8988T (cell line): ENCODE measurements at places on chromosomes 7 and 10.

GRCh38 chr7:81007051-81007450 is 88.2 kb upstream of the SEMA3C start:
- no peak for DNase-seq

DNA sequence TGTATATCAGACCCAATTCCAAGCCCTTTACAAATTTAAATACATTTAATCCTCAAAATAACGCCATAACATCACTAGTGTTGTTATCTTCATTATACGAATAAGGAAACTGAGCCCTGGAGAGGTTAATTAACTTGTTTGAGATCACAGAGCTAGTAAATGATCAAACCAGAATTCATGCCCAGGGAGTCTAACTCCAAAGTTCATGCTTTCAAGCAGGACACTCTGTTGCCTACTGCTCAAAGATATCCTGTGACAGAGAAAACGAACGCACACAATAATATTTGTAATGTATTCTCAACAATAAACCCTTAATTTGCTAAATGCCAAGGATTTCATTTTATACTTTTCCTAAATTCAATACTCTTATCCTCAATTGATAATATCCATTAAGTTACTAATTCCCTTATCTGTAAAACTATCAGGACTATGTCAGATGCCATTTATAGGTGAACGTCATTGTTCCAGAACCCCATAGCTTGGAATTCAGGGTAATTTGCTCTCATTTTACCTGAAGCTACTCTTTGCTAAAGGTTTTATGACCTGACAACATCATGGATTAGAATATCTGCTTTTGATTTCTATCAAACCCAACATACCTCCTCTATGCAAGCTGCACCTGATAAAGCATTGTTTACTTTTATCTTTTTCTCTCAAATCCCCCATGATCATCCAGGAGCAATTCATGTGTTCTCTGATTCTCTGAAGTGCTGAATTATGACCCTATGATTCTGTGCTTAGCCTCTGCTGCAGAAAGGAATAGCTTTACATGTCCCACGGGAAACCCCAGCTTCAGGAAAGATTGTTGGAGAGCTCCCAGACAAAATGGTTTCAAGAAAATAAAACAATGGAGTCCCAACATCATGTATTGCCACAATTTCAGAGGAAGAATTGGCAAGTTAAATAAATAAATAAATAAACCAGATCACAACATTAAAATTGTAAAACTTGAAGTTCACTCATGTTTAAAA is 150.2 kb upstream of the CDK1 start:
- no peak for DNase-seq

GRCh38 chr7:123115331-123115730 is 84.4 kb downstream of the SLC13A1 start:
- DNase-seq: no peak

- no peak for DNase-seq
Observed at GRCh38 chr7:6139189-6139996, 108.2 kb downstream of the ANKRD61 start.

- no peak for DNase-seq
Observed at GRCh38 chr7:41967156-41967555, 264.3 kb upstream of the INHBA start.

DNA sequence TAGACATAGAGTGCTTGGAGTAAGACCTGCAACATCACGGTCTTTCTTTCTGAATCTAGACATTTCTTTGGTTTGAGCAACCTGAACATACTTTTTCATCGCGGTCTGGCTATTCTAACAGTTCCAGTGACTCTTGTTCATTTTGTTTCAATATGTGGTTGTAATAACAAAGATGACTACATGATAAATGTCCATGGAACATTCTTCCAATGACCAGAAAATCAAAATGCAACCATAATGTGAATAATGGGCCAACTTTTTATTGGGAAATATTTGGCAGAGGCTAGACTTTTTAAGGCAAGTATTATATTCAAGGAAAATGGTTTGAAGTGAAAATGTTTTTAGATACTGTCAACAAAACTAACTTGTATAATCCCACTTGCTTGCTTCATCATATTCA is 282.5 kb downstream of the INHBA start:
- no peak for DNase-seq

- no peak for DNase-seq
Observed at GRCh38 chr7:134468475-134468874, 9.6 kb upstream of the AKR1B1 start.

DNA sequence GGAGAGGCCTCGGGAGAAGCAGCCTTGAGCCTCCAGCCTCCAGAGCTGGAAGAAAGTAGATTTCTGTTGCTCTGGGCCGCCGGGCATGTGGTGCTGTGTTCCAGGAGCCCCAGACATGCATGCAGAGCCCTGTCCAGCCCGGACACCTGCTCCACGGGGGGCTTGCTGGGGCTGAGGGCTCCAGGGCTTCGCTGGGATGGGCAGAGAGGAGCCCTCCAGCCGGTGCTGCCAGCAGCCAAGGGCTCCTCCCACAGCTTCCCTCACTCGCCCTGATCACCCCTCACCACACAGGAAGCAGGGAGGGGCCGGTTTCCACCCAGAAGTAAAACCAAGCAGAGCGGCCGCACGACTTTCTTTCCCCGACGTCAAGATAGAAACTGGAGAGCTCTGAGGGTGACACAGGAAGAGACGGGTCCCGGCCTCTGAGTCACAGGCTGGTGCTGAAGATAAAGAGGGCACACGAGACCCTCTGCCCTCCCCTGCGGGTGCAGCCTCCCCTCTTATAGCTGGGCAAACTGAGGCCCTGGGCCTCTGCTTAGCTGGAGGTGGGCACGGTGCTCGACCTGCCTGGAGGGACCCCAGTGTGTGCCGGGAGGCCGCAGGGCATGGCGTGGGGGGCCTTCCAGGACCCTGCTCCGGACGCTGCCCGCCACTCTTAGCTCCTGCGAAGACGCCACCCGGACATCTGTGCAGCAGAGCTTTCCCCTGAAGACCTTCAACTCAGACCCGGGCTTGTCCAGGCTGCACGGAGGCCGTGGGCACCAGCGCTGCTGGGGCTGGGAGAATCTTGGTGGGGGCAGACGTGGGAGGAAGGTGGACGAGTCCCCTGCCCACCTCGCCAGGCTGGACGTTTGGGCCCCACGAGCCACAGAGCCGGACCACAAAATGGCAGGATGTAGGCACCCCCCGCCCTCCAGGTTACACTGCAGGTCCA is 31.1 kb downstream of the ADAP1 start:
- DNase-seq: no peak

- no peak for DNase-seq
Observed at GRCh38 chr10:279655-280054, 144.4 kb downstream of the ZMYND11 start.

- DNase-seq: no peak
Observed at GRCh38 chr10:16923309-16923708, 106.1 kb upstream of the RSU1 start.

GRCh38 chr10:129759214-129760002 is 204.7 kb downstream of the EBF3 start:
- no peak for DNase-seq

- no peak for DNase-seq
Observed at GRCh38 chr7:23680414-23681405, 711 bp downstream of the FAM221A start.

GRCh38 chr10:106734220-106734619 is 430.3 kb downstream of the SORCS1 start:
- no peak for DNase-seq

DNA sequence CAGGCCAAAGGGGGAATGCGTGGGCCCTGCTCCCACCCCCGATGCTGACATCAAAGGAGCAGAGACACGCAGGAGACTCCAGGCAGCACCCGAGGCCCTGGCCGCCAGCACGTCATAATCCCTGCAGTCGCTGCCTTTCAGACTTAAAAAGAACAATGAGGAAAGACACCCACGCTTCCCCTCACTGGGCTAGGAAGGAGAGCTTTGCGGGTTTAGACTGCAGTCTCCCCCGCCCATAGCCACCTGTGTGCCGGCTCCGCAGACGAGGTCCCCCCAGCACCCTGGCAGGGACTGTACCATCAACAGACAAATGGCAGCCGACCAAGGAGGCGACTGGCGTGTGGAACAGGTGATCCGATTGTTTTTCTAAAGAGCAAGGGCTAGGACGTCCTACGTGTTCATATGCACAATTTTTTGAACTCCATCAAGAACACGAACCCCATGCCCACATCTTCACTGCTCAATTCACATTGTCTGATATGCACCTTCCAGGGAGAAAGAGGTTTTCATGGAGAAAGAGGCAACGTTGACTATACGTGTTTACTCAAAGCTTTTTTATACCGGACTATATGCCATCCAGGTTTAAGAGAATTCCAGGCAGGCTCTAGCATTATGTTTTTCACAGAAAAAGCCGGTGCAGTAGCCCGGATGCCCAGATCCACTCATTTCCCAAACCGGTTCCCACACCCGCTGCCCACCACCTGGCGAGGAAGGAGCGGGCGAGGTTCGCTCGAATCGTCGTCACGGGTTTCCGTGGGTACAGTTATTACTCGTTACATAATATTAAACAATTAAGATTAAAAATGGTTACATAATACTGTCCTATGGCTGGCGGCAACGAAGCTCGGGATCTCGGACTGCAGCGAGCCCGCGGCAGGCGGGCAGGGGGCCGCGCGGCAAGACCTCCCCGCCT is 1.1 kb downstream of the GRB10 start:
- no peak for DNase-seq

GRCh38 chr10:75611172-75611992 is 180.0 kb downstream of the LRMDA start:
- no peak for DNase-seq

DNA sequence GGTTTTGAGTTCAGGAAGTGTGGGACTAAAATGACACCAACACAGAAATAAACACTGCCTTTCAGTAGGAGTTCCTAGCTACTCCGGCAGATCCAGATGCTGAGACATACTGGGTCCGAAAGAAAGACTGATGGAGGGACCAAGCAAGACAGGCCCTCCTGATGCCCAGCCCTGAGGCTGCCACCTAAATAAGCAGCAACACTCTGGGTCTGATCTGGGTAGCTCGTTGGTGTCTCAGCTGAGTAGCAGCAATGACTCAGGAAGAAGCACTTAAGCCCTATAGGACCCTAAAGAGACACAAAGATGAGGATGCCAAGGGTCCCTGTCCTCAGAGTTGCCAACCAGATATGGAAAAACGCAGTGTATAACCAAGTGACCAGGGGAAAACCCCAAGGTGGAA is 190.7 kb downstream of the FAM107B start:
- no peak for DNase-seq

DNA sequence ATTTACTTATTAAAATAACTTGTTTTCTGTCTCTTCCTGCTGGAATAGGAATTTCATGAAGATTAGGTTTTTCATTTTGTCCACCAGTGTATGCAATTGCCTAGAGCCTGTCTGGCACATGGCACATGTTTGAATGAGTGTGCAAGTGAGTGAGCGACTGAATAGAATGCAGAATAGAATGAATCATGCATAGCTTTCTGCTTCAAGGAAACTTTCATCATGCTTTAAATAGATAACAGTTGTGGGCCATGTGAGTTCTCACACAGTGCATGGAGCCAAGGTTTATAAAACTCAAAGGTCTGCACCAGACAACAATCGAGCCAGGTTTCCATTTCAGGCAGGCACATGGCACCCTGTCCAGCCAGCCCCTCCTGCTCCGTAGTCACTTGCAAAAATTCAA is 74.2 kb upstream of the HECW1 start:
- DNase-seq: no peak

DNA sequence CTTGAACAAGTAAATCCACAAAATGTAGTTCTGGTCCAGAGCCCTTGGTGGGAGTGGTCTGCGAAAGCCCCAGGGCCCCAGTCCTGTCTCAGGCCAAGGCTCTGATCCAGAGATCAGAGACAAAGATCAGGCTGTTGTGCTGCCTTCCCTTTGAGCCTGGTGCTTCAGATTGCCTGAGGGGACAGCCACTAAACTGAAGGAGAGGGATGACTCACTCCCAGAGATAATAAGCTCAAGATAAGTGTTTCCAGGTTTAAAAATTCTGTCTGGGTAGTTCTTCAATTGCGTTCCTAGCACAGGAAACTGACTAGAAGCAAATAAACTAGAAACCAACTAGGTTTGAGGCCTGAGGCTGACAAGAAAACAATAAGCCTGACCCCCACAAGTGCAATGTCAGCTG is 190.2 kb downstream of the RAMP3 start:
- no peak for DNase-seq

- DNase-seq: no peak
Observed at GRCh38 chr10:110392868-110393740, 88.4 kb upstream of the SMNDC1 start.

GRCh38 chr10:70175516-70175915 is 5.2 kb upstream of the SAR1A start:
- DNase-seq: no peak

DNA sequence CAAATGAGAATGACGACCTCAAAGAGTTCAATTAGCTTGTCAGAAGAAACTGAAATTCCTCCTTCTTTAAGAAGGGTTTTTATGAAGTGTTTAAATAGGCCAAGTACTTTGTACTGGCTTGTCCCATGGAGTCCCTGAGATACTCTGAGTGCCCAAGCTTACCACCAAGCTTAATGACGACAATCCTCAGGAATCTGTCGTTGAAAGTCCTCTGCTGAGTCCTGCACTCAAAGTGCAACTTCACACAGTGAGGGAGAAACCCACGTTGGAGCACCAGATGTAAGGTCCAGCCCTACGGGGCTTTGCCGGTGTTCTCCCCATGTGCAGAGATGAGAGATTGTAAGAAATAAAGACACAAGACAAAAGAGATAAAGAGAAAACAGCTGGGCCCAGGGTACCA is 42.8 kb upstream of the AKR1C2 start:
- DNase-seq: no peak

DNA sequence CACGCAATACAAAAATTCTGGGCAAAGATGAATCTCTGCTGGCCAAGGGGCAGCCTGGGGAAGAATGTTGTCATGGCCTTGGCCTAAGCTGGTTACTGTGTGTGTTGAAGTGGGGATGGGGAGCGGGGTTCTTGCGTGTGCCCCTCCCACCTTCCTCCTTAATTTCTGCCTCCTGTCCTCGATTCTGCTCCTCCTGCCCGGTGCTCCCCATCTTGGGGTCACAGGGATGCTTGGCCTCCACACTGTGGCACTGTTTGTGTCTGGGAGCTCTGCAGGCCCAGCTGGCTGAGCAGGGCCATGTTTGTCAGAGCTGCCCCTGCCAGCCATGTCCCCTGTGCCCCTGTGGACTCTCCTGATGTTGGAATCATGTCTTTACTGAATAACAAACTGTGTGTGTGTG is 37.1 kb downstream of the RPS24 start:
- DNase-seq: no peak

DNA sequence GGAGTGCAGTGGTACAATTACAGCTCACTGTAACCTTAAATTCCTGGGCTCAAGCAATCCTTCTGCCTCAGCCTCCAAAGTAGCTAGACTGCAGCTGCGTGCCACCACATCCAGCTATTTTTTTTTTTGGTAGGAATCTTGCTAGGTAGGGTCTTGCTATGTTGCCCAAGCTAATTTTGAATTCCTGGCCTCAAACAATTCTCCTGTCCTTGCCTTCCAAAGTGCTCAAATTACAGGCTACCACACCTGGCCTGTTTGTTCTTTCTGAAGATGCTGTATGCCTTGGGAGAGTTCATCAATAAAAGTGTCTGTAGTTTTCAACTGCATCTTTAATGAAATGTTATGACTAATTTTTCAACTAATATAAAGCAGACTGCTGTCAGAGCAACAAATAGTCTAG is 452 bp downstream of the SAMD9 start:
- DNase-seq: no peak
